ENCODE measurements at places on chromosomes 12 and 14.

DNA sequence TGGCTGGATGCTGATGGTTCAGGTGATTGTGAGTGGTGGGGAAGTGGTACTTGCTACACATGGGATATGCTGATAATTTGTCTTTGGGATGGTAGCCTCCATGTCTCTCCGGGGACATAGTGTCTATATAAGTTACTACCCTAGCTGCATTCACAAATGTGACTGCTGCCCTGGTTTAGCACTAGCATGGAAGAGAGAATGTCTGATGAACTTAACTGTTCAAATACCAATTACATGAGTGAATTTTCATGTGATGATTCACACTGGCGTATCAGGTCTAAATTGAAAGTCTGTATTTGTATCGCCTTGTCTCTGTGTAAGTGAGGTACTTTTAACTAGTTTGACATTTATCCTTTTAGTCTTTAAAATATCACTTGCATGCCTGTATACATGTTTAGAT is 34.4 kb downstream of the ATF7IP start:
- DNase-seq, result no peak

GRCh38 chr12:128693115-128693514 is 130.6 kb downstream of the SLC15A4 start:
- no peak for DNase-seq

DNA sequence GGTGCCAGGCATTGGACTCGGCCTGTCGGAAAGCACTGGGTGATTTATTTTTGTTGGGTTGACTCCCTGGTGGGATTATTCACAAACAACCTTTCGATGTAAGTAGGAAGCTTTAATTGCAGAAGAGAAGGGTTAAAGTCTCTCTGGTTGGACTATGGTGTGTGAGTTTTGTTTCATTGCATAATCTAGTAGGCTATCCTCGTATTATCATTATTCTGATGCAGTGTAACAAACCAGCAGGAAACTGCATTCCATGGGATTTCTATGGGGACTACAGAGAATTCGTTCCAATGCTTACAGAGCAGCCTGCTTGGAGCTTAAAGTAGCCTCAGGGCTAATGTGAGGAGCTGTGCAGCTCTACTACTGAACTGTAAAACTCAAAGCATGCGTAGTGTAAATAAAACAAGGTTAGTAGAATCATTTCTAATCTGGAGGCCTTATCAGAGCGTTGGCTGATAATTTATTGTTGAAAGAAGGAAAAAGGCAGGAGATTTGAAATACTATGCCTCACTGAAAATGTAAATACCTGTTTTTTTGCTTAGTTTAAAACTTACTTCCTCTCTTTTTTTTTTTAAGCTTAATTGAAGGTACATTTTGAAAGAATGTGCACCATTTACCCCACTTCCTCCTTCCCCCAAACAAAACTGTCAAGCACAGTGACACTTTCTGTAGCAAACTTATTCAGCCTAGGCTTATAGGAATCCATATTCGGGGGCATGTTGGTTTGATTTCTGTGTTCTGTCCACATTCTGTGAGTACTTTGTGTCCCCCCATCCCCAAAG is 226.7 kb downstream of the NPAS3 start:
- no peak for DNase-seq

DNA sequence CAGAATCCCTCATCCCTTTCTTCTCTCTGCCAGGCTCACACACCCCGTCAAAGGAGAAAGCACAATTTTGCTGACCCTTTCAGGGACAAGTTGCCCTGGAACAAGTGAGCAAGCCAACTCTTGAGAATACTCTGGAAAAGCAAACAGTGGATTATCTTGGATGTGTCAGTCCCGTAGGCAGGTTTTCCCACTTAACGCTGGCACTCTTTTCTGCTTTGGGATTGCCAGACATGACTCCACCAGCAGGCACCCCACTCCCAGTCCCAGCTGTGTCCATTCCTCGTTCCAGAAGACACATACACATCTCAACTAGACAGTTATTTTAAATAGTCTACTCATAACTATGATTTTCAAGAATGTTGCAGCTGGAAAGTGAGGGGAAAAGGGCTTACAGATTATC is 145.5 kb upstream of the CDKN3 start:
- DNase-seq, result no peak

DNA sequence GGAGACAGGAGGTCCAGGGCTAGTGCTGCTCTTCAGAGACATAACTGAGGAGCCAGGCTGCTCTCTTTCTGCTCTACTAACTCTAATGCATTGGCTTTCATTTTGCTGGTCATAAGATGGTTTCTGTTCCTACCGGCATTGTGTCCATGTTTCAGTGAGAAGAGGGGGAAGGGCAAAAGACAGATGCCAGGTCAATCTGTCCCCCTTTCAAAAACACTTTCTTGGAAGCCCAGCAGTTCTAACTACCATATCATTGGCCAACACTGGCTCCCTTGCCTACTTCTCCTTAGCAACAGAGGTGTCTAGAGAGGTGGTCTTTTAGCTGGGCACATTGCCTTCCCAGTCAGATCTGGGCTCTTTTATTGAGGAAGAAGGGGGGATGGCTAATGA is 63.9 kb downstream of the TGFB3 start:
- no peak for DNase-seq

DNA sequence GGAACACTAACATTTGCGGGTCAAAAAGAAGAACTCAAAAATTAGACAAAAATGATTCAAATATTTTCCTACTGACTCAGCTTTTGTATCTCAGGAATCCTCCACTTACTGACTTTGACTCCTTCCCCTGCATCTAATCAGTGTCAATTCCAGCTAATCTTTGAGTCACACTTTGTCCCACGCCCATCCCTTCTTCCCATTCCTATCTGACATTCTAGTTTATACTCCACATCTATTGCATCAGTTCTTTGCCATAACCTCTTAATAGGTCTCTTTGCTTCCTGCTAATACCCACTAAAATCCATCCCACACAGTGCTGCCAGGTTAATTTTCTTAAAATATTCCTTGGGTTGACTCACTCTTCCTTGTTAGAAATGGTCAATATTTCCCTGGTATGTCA is 19.1 kb downstream of the BBS10 start:
- no peak for DNase-seq

DNA sequence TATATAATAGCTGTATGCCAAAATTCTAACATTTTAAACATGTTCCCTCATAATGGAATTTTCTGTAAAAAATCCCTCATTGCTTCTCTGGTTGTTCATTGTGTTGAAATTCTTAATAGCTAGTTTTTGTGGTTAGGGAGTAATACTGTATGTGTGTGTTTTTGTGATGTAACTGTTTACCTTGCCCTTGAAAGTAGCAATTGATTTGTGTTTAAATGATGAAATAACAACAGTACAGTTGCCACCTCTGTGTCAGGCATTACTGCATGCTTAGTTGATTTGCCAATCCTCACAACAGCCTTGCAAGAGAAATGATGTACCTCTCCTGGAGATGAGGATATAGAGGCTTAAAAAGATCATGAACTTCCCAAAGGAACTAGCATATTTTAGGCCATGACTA is 94.9 kb downstream of the DAAM1 start:
- DNase-seq, result no peak

DNA sequence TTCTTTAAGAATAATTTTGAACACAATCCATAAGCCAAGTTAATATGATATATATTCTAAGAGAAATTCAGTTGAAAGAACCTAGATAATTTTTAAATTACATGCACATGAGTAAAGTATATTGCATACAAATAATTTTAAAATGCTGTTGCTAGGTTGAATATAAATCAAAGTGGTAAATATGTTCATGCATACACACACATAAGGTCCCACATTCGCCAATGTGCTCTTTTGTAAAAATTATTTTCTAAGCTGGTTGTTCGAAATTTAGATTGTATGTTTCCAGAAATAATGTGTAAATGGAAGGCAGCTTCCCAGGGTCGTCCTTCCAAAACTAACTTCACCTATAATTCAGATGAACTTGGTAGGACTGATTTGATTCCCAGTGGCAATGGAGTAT is 173.7 kb upstream of the CCDC196 start:
- no peak for DNase-seq

DNA sequence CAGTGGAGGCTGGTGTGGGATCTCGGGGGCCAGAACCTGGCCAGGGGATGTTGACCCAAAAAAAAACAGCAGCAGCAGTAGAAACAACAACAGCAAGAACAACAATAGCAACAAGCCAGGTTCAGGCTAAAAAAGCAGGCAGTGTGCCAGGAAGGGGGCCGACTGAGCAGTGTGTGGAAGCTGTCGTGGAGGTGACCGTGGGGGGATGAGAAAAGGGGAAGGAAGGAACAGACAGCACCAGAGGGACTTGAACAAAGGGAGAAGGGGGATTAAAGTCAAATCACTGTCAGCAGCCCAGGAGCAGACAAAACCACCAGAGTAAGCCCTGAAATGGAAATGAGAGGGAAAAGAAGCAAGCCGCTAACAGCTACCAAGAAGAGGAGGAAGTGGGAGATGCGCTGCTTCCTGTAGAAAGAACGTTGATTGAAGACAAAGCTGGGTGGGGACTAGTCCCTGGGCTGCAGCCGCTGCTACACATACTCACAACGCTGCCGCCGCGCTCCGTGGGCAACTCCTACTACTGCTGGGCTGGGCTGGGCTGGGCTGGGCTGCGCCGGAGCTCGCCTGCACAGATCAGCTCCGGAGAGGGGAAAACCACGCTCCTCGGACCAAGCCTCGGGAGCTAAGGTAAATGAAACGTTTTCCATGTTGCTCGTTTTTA is at the start of gene GNG2:
TSS of gene GNG2 (plus strand) at position 449 of the 661 bp plus-strand sequence. CDS start 90,067 bp downstream, outside the sequence.
- DNase-seq, result peak; percentile 77

- no peak for DNase-seq
Measured at GRCh38 chr12:30144777-30145683, 361.3 kb upstream of the TMTC1 start.

GRCh38 chr12:115377230-115377629 is 693.3 kb upstream of the TBX3 start:
- DNase-seq, result no peak

GRCh38 chr14:101358320-101359125 is 202.8 kb upstream of the DIO3 start:
- DNase-seq, result no peak

GRCh38 chr14:83491091-83491490 is 1957.4 kb upstream of the SEL1L start:
- DNase-seq, result no peak

GRCh38 chr12:62976110-62976662 is 41.2 kb upstream of the PPM1H start:
- no peak for DNase-seq

Measured in GM10248 (cell line).